ENCODE measurements at places on chromosomes 11 and 22. TPM values are rescaled to one million over a fixed set of nuclear protein-coding genes. Genes with fewer than 3 reads are reported as not detected.

GRCh38 chr11:96273507-96273906 lies 69.5 kb downstream of the MAML2 start:
- DNase-seq: no peak

DNA sequence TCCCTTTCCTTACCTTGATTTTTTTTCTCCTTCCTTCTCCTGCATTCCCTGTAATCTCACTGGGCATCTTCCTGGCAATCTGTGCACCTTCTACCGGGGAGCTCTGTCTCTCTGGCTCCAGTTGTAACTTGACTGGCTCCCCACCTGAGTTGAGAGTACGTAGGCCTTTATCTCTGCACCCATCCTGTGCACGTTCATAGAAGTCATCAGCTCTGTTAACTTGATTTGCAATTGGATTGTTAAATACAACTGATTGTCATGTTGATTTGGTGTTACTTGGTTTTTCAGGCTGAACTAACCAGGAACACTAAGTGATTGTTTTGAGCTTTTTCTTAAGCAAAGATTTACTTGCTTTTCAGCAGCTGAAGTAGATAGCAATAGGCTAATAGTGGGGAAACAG lies 11.8 kb downstream of the SWAP70 start:
- no peak for DNase-seq

GRCh38 chr22:42919199-42919598 lies 62.1 kb upstream of the ARFGAP3 start:
- DNase-seq: no peak

GRCh38 chr11:121904148-121904547 lies 211.9 kb downstream of the BLID start:
- no peak for DNase-seq

DNA sequence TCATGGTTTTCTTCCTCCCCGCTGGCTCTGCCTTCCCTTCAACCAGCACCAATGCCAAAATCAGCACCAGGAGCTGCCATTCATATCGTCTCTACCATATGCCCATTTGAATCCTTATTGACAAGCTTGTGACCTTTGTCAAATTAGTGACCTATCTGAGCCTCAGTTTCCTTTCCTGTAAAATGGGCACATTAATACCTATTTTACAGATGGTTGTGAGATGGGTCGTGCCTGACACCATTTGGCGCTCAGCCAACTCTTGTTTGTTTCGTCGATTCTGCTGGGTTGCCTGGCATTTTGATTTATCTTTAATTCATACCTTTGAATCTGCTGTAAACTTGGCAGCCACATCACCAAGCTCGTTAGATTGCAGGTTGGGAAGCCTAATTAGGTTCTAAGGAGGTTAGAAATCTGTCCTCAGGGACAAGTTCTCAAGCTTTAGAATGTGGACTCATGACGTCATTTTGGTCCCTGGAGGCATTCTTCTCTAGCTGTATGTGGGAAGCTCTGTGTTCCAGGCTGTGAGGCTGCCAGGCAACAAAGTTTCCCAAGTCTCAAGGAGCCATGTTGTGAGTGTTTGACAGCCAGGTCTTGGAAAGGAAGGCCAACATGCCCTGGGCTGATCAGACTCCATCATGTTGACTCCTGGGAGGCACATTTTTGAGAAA lies 61.0 kb downstream of the RPS6KA4 start:
- no peak for DNase-seq

RFPL2 gene
- total RNA-seq: not detected

All from lung microvascular endothelial cell (primary cell).